ENCODE measurements at places on chromosomes 4 and X.

DNA sequence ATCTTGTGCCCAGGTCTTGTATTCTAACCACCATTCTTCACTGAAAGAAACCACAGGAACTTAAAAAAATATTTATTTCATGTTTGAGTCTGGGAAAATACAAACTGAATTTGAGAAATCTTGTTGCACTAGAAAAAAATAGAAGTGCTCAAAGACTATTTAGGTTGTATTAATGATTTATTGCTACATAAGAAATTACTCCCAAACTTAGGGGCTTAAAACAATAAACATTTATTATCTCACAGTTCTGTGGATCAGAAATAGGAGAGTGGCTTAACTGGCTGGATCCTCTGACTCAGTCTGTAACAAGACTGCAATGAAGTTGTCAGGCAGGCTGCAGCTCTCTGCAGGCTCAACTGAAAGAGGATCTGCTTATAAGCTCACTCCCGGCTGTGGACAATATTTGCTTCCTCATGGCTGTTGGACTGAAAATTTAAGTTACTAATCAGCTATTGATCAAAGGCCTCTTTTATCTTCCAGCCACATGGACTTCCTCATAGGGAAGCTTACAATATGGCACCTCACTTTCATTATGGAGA lies 295.4 kb upstream of the FAM241A start:
- DNase-seq: no peak

DNA sequence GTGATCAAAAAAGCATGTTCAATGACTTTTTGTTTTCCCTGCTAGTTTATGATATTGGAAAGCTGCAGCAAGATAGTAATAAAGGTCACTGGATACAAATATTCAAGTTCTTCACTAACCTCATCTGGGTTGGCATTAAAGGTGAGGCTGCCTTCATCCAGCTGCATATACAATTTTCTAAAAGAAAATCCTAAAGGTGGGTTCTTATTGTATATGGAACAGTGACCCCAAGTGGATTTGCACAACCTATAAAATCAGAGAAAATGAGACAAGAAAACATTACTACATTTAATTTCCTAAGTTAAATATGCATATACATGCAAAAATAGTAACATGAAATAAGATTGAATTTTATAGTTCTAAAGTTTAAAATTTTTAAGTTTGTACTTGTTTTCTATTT lies 23.9 kb downstream of the FBXO8 start:
- DNase-seq: no peak

DNA sequence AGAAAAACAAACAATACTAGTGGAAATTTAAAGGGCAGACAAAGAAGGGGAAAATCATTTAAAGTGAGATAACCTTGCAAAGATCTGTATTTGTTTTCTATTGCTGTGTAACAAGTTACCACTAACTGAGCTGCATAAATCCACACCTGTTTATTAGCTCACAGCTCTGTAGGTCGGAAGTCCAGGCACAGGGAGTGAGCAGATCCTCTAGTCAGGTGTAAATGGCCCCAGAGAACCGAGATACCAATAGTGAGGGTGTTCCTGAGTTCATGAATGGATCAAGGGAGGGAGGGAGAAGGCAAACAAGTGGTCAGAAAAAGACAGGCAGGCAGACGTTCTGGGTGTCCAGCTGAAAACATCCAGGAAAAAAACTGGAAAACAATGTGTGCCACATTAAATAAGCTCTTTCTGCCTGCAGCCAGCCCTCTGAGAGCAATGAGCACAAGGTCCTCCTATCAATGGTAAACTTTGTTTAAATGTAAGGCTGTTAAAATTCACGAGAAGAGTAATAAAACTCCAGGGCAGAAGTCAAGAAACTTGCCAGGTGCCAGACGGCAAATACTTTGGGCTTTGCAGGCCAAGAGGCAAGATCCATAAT lies 25.0 kb downstream of the ADGRA3 start:
- no peak for DNase-seq

DNA sequence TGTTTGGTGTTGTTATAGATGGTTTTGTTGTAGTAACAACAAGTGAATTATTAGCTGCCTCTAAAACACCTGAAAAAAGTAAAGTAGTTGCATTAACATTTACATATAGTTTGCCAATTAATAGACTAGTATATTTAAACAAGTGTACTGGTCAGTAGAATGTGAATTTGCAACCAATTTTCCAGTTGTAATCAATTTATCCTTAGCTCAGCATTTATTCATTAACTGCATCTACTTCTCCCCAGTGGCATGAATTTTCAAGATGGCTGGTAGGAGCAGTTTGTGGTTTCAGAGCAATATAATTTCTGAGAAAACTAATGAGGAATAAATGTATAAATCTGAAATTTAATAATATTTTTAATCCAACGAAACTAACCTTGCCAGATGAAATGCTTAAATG lies 37.9 kb downstream of the EMCN start:
- no peak for DNase-seq

GRCh38 chrX:31128855-31129254 lies 57.0 kb upstream of the FTHL17 start:
- no peak for DNase-seq

DNA sequence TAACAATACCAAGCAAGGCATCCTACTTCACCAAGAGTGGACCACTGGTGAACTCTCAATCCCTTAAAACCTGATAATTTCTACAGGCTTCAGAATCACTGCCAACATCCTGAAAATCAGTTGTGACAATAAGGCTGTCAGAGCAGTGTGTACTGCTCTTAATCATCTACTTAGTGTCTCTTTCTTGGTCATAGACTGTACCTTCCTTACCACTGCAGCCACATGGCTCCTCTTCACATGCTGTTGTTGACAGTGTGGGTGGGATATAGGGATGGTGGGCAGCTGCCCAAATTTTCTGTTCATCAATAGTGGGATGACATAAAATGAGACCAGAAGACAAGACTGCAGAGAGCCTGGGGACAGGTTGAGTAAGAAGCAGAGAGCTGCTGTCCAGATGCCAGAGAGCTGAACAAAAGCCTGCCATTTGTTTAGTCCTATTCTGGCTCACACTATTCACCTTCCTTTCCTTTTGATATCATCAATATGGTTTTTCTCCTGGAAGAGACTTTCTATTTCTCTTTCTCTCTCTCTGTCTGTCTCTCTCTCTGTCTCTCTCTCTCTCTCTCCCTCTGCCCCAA lies 178.9 kb downstream of the MGST2 start:
- no peak for DNase-seq
